ENCODE measurements at places on chromosomes 16 and 17.

- DNase-seq, result no peak
These were observed 96.3 kb upstream of the ZNF750 start for GRCh38 chr17:82935966-82936767.

DNA sequence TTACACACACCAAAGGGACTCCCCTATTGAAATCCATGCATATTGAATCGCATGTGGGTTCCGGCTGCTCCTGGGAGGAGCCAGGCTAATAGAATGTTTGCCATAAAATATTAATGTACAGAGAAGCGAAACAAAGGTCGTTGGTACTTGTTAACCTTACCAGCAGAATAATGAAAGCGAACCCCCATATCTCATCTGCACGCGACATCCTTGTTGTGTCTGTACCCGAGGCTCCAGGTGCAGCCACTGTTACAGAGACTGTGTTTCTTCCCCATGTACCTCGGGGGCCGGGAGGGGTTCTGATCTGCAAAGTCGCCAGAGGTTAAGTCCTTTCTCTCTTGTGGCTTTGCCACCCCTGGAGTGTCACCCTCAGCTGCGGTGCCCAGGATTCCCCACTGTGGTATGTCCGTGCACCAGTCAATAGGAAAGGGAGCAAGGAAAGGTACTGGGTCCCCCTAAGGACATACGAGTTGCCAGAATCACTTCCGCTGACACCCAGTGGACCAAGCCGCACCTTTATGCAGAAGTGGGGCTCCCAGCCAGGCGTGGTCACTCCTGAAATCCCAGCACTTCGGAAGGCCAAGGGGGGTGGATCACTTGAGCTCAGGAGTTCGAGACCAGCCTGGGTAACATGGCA is 2.2 kb downstream of the GAA start:
- DNase-seq, result no peak

DNA sequence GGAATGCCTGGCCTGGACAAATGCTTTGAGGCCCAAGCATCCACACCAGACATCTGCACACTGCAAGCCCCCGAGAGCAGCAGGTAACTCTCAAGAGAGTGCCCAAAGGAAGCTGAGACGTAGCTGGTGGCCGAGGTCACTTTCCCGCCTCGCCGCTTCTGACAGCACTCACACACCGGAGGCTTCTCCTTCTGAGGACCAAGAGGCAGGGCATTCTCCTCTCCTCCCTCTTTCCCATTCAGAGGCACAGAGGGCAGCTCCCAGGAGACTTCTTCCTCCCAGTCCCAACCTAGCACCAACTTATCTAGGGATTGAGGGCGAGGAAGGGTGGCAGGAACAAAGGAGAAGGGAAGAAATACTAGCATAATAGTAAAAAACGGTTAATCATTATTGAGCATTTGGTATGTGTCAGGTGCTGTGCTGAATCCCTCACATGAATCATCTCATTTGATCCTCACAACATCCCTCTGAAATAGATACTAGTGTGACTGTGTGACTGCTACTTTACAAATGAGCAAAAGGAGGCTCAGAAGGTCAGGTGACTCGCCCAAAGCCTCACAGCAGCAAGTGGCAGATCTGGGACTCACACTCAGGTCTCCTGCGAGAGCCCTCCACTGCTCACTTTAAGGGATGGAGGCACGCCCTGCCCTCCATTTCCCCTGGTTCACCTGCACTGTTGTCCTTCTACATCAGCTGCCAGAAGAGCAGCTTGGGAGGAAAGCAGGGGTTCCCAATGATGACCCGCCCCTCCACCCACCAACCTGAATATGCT is 41.8 kb downstream of the MYO18A start:
- no peak for DNase-seq

- DNase-seq, result no peak
These were observed 118.4 kb upstream of the CDC42EP4 start for GRCh38 chr17:73430165-73430680.

- no peak for DNase-seq
These were observed 37.0 kb downstream of the MARF1 start for GRCh38 chr16:15605839-15606517.

Data from right renal pelvis (tissue), 4 donors.